ENCODE measurements at places on chromosomes 1 and 21.

DNA sequence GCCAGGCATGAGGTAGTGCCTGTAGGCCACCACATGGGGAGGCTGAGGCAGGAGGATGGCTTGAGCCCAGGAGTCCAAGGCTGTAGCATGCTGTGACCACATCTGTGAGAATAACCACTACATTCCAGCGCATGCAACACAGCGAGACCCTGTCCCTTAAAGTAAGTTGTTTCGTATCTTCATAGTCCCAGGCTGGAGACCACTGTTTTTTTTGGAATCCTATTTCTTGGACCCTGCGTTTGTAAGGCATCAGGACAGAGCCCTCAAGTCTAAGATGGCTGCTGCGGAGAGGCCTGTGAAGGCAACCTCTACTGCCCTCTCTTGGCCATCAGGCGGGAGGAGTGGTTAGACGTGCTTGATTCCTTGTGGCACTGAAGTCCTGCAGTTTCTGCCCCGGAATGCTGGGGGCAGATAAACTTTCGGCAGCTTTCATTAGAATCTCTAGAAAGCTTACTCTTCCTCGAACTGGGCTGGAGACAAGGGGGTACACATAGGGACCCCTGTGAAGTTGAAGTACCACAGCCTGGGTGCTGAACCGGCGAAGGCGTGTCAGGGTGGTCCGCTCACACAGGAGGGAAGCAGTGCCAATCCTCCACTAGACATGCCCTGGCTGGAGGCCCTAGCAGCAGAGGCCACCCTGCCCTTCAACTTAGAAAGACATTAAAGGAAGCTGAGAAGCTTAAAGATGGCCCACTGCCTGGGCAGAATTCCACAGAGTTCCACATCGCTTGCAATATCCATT, 36.6 kb downstream of the RABIF start:
- DNase-seq, result no peak

DNA sequence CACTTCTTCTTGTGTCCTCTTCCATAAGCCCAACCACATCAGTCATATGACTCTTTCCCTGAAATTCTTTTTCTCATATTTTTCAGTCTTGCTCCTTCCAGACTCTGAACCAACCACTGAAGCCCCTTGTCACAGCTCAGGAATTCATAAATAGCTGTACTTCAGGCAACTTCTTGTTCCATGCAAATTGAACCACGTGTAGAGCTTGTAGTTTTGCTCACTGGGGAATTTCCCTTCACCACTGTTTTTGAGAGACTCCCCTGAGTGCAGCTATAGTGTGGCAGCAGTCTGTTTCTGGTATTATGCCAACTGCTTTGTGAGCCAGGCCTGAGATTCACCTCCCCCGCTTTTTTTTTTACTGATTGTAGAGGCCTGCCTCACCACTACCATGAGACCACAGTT, 150.3 kb upstream of the SPAG17 start:
- no peak for DNase-seq

- DNase-seq, result no peak
Measured at GRCh38 chr21:46557919-46558392, 46.9 kb downstream of the S100B start.

GRCh38 chr1:26161415-26162219, 2.7 kb downstream of the FAM110D start:
- DNase-seq, result no peak

GRCh38 chr1:157292809-157293564, 154.8 kb upstream of the ETV3 start:
- DNase-seq, result no peak

DNA sequence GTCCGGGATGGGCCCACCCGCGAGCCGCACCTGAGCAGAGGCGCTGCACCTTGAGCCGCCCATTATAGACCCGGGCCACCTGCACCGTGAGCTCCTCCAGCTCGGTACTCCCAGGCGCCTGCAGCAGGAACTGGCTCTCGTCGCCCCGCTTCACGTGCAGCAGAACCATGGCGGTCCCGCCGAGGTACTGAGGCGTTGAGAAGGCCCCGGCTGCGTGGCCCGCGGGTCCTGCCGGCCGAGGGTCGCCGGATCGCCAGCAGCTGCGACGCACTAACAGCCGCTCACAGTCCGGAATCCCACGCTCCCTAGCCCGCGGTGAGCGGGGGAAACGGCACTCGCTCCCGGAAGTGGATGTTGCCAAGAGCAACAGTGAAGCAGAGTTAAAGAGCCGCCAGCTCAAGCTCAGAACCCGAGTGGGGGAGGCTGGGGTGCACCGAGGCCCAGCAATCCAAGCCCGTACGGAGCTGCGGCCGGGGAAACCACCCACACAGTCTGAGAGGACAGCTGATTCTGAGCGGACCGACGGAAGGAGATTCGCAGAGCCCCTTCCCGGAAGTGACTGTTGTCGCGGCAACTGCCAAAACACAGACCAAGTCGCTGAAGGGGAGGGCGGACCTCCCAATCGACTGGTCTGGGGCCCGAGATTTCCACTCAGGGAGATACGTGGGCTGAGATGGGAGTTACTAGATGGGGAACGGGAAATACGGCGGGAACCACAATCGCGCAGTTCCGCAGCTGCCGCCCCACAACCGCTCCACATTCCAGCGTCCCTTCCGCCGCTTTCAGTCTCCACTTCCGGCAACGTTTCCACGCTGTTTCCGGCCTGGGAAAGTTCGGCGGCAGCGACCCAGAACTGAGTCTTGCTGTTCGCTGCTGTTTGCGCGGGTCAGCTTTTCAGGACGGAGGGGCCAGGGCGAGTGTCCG, at the start of gene CFAP298:
Gene CFAP298, minus strand, starts transcription at position 303 of the 924 bp plus-strand sequence. Its CDS starts 134 bp downstream, at position 169.
- peak; percentile 73 for DNase-seq

GRCh38 chr1:12159816-12160215, 7.0 kb upstream of the TNFRSF1B start:
- DNase-seq, result no peak

DNA sequence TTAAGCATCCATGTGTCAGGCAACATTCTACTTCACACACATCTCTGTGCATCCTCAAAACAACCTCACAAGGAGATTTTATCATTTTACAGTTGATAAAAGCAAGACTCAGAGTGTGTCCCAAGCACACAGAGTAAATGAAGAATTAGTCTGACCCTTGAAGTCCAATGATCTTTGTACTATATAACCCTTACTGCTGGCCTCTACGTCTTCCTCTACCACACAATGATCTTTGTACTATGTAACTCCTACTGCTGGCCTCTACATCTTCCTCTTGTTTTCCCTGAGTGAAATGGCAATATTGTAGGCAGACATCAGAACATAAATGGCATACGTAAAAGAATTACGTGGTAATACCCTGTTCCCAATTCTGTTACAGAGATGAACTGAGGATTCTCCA, 55.3 kb downstream of the AHCTF1 start:
- DNase-seq, result no peak

DNA sequence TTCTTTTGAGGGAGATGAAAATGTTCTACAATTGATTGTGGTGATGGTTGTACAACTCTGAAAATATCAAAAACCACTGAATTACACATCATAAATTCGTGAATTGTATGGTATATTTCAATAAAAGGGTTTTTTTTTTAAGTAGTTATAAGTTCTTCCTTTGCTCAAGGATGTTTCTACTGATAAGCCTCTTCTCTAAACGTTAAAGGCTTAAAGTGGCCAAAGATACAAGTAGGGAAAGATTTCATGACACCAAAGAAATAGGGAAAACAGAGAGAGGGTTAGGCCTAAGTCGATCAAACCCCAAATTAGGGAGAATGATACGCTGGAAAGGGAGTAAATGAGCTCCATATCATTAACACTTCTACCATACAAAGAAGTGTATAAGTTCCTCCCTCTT, 4.1 kb downstream of the KDM5B start:
- DNase-seq, result no peak

GRCh38 chr1:199312626-199313025, 673.8 kb downstream of the PTPRC start:
- DNase-seq, result no peak

GRCh38 chr1:247366926-247367645, 35.4 kb upstream of the ZNF496 start:
- DNase-seq, result no peak

DNA sequence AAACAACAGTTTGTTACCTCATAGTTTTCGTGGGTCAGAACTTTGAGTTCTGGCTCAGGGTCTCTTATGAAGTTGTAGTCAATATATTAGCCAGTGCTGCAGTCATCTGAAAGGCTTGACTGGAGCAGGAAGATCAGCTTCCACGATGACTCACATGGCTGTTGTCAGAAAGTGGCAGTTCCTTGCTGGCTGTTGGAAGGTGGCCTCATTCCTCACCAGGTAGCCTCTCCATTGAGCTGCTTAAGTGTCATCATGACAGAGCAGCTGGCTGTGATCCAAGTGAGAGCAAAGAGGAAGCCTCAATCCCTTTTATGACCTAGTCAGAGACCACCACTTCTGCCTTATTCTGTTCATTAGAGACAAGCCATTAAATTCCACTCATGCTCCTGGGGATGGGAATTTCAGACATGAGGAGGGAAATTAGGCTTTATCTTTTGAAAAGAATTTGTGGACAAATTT, 5.6 kb downstream of the OSBPL9 start:
- DNase-seq, result peak; percentile 31

DNA sequence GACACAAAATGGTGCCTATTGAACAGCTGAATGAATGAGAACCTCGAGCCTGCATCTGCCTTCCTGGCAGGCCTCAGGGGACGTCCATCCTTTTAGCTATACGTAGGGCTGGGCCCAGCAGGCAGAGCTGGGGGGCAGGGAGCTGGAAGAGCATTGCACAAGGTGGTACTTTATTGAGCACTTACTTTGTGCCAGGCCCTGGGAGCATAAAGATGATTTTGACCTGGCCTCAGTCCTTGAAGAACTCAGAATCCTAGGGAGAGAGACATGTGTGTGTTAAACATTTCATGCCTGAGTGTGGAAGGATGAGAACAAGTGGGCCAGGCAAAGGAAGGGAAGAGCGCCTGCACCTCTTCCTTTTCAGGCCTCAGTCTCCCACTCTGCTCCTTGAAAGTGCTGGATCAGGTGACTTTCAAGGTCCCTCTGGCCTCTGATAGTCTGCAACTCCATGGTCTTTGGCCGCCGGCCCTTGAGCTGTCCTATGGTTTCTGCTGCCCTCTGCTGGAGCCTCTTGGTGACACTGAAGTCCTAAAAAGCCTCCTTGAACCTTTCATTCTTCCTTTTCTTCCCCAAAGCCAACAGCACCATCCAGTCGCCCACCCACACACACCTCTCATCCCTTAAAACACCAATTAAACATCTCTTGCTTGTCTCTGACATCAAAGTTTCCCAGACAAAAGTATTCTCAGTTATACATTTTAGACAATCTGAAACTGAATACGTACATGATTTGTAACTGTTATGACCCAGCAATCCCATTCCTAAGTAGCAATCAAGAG, 3.5 kb upstream of the PEAR1 start:
- DNase-seq, result no peak

- no peak for DNase-seq
Measured at GRCh38 chr1:42482635-42483153, 19.6 kb downstream of the CCDC30 start.

DNA sequence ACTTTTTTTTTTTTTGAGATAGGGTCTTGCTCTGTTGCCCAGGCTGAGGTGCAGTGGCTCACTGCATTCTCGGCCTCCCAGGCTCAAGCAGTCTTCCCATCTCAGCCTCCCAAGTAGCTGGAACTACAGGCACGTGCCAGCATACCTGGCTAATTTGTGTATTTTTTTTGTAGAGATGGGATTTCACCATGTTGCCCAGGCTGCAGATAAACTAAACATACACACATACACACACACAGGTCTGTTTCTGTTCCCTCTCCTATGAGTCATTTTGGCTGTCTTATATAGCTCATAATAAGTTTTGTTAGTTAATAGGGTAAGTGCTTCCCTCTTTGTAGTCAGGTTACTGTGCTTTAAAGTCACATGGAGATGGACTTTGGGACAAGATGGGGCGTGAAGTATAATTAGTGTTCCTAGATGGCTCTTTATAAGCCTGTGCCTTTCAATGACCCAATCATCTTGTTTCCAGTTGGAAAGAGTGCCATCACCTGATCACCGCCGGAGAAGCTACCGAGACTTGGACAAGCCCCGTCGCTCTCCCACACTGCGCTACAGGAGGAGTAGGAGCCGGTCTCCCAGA, 9.1 kb downstream of the PRPF38A start:
- DNase-seq, result no peak

Data from non-pigmented ciliary epithelial cell (primary cell).